ENCODE measurements at places on chromosomes 3 and 15.

- no peak for DNase-seq
Observed at GRCh38 chr3:133892541-133893231, 3.0 kb downstream of the RAB6B start.

DNA sequence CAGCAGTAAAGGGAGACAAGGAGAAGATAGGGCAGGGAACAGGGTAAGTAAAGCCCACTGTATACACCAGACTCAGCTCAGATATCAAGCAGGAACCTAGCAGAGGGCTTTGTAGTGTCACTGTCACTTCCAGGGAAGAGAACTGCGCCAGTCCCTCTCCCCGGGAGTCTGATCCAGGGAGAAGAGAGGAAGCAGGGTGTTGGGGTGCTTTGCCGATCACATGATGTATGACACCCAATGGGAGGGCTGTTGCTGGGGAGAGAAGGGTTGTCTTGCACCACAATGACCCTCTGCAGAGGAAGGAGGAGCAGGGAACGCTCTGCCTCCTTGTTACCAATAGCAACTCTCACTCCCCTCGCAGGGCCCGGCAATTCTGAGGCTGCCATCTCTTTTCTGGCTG is 147.2 kb upstream of the SLC2A2 start:
- DNase-seq = no peak

- no peak for DNase-seq
Observed at GRCh38 chr3:30886888-30887287, 7.6 kb downstream of the GADL1 start.

GRCh38 chr3:74789111-74789510 is 174.7 kb upstream of the CNTN3 start:
- no peak for DNase-seq

DNA sequence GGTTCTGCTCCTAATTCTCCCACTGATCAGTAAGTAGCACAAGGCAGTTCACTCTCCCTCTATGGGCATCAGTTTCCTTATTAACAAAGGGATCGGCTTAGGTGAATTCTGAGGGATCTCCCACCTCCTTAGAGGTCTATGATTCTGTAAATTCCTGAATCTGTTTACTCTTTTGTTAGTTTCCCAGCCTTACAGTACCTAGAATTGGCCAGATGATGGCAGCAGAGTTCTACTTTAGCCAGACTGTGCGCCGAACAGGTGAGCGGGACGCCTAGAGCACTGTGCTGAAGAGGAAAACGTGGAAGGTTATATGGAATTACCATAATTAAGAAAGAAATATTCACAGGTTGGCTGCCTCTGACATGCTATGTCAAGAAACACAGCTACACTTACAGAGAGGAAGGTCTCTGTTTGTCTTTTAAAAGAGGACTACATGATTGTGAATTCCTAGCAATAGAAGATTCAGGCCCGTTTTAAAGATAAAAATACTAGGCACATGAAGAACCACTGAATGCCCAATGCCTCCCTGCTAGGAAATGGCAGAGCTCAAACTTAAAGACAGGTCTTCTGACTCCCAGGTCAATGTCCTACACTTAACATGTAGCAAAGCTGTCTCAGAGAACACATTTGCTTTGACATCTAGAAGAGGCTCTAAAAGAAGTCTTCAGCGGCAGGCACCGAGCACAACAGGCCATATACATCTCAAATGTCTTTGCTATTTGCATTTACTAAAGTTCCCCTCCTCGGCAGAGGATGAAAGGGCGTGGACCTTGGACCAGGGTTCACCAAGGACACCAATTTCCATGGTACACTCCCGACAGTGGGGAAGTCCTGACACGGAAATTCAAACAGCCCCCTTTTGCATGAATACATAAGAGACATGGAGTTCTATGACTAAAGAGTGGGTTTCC is 259.9 kb downstream of the FGF12 start:
- DNase-seq = no peak

- DNase-seq = peak; percentile 28
Observed at GRCh38 chr3:40191850-40192448, 117.6 kb upstream of the EIF1B start.

- no peak for DNase-seq
Observed at GRCh38 chr3:196241704-196242103, 25.4 kb downstream of the SLC51A start.

- no peak for DNase-seq
Observed at GRCh38 chr15:59794229-59794886, 105.2 kb upstream of the BNIP2 start.

DNA sequence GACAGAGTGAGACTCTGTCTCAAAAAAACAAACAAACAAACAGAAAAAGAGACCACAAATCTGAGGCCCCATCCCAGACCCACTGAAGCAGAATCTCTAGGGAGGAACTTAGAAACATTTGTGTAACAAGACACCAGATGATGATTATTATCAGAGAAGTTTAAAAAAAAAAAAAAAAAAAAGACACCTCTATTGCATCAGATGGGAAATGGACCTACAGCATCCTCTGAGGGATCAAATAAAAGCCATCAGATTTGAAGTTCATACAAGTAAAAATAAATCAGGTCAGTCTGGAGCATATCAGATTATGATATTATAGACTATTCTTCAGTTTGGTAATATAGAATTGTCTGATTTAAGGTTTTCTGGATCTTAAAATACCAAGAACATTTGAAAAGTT is 21.9 kb upstream of the LIPC start:
- DNase-seq = no peak

DNA sequence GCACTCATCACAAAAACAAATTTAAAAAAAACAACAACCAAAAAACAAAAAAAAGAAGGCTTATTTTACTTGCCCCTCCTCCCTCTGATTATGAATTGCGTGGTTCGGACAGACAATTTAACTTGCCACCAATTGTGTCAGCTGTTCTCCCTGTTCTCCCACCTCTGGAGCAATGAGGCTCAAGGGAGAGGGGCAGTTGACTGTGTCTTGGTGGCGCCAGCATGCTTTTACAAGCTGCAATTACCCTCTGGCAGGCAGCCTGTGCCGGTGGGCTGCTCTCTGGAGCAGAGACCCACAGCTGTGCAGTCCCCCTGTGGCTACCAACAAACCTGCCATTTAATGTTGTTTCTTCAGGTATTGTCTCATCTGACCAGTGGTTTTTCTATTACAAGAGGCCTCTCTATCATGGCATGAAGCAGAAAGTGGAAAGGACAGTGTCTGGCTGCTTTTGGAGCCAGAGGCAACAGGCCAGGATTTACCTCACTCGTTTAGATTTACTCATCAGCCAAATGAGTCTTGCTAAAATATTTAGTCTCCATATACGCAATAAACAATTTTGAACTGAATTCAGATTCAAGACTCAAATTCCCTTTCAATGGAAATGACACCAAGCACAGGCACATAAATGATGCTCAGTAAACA is 192.0 kb upstream of the TPRG1 start:
- DNase-seq = no peak

GRCh38 chr15:74400313-74400860 is 32.9 kb upstream of the CYP11A1 start:
- DNase-seq = no peak

DNA sequence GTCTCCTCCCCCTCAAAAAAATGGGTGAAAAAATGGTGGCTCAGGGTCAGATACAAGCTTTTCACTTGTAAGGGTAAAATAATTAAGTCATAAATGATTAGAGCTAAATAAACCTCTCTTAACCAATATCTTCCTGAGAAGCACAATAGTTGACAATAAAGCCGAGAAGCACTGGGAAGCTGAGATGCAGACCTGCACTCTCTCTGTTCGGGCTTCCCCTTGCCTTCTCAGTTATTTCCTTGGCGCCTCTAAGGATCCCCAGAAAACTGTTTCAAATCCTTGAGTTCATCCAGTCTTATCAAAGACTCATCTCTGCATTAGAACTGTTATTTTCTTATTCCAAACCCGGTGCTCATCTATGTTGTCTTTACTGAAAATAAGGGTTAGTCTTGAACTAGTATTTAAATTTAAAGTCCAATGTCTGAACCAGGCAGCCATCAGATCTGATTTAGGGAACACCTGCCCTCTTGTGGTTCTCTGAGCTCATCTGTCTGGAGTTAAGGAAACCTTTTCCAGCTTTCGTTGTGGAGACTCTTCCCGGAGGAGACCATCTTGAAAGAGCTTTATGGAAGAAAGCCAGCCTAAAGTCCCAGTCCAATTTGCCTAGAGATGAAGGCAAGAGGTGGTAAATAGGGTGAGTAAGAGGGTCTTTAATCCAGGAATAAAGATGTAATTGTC is 256.4 kb upstream of the MCTP2 start:
- DNase-seq = no peak

GRCh38 chr3:22141769-22142168 is 390.8 kb upstream of the ZNF385D start:
- DNase-seq = no peak

- DNase-seq = peak; percentile 13
Observed at GRCh38 chr3:101521211-101521701, 8.2 kb upstream of the SENP7 start.

DNA sequence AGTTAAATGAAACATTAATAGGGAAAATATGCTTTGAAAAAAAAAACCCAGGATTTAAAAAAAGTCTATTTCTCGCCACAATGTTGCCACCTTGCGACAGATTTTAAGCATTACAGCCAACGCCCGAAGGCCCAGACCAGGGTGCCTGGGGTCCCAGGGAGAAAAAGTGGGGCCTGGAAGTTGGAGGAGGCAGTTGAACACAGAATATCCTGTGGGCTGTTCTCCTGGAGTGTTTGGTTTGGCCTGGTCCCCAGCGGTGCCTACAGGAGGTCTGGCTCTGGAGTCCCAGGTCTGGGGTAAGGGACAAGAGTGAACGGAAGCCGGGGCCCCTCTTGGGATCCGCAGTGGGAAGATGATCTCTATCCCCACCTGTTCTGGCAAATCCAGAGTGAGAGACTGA is 3.4 kb downstream of the RNU6-1 start:
- DNase-seq = no peak

GRCh38 chr3:108114423-108115065 is 23.7 kb upstream of the CD47 start:
- no peak for DNase-seq

DNA sequence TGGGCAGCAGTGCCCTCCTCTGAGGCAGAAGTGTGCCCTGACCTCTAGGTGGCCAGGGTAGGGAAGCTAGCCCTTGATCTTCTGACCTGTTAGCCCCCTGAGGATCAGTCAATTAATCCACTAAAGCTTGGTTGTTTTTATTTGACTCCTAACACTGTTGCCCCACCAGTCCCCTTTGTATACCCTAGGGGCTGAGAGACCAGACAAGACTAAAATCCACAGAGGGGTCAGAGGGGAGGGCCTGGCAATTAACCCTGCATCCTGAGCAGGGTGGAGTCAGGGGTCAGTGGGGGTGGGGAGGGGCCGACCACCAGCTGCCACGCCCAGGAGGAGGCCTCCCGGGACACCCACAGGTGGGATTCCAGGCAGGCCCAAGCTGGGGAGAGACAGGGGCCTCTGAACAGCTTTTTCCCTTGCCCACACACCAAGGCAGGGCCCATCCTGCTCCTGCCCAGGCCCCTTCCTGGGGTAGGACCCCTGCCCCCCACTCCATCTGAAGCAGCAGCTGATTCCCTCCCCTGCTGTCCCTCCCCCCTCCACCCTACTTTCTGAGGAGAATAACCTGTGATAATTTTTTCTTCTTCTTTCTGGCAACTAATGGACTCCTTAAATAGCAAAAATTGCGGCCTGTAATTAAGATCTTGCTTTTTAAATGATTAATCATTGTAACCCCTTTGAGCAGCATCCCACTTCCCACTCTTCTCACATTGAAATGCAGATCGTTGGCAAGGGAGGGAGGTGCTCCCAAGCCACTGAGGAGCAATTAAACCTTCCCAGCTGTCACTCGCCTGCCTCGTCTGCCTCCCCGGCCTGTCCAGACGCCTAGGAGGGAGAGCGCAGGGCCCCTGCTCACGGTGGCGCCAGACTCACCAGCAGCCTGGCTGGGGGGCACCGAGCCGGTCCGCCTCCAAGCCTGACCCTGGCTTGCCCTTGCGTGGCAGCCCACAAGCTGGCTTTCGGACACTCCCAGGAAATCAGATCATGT is 51.9 kb downstream of the RHCG start:
- DNase-seq = no peak

- no peak for DNase-seq
Observed at GRCh38 chr3:198096015-198096414, 136.0 kb downstream of the LMLN start.

- no peak for DNase-seq
Observed at GRCh38 chr3:84987706-84988504, 29.1 kb downstream of the CADM2 start.

DNA sequence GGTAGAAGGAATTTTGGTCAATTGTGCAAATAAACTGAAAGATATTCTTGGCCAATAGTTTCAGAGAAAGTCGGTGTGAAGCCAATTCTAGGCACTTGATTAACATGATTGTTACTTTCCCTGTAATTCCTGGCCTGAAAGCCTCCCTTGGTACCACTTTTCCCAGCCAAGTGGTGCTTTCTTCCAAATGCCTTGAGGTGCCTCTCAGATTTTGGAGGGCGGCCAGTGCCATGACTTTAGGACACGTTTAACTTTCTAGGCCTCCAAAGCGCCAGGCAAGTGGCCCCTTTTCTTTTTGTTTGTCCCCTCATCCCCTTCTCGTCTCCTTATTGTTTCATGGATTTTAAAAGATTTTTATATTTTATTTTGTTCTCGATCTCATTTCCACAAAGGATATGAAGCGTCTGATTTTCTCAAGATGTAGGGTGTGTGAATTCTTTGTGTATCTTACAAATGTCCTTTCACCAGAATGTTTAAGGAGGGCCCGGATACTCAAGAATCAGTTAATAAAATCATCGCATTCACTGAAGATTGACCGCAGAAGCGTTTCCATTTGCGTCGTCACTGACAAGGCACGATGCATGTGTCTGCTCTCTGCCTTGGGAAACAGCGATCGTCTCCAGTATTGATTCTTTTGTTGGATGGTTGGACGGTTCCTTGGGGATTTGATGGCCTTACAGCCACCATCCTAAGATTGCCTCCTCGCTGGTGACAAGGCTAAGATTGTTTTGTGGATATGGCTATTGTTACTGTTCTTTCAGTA is 87.8 kb downstream of the ASB7 start:
- no peak for DNase-seq

- no peak for DNase-seq
Observed at GRCh38 chr3:172846103-172846561, 95.6 kb downstream of the ECT2 start.

GRCh38 chr15:58056015-58056414 is 9.5 kb downstream of the ALDH1A2 start:
- DNase-seq = no peak

DNA sequence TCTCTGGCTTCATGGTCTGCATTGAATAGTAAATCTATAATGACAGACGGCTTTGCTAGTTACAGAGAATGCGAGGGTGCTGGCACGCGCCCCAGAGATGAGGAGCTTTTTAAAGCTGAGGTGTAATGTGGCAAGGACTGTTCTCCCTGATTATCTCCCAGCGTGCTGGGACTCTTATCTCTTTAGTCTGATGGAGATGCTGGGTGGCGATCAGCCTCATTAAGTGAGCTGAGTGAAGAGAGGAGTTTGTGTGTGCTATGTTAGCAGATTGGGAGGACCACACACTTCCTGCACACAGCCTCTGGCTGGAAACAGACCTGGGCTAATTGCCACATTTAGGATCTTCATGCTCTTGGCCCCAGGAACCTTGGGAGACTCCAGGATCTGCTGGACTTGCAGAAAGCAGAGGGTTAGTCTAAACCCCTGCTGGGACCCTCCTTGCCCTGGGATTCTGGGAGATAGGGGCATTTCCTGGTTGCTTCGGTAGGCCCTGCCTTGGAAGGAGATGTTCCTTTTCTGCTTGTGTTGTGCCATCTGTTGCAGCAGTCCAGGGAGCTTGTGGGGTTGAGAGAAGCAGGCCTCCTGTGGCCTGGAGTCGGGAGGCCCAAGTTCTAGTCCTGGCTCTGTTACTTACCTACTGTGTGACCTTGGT is 15.0 kb downstream of the PDIA5 start:
- no peak for DNase-seq
